ENCODE measurements at places on chromosomes 1 and 21.

GRCh38 chr21:35428489-35428888, 379.4 kb upstream of the RUNX1 start:
- DNase-seq = peak; percentile 37

GRCh38 chr21:35587841-35588380, 472.4 kb downstream of the SETD4 start:
- DNase-seq = no peak

- DNase-seq = no peak
Measured at GRCh38 chr1:201617157-201617556, 78.2 kb downstream of the NAV1 start.

- no peak for DNase-seq
Measured at GRCh38 chr21:15749082-15749860, 19.5 kb downstream of the USP25 start.

DNA sequence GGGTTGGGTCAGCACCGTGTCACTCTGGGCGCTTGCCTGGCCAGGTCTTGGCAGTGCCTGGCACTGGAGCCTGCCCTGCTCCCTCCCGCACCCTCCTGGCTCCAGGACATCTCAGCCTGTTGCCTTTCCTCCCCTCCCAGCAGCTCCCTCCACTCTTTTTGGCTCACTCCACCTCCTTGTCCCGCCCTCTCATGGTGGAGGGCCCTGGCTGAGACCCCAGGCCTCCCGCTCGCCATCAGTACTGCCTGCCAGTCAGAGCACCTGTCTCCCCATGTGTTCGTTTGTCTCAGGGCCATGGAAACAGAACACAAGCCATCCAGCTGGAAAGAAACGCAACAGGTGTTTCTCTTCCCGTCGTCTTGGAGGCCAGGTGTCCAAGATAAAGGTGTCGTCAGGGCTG, 61.0 kb downstream of the B3GALT5 start:
- no peak for DNase-seq

- DNase-seq = no peak
Measured at GRCh38 chr1:244449936-244450508, 1.7 kb downstream of the ADSS2 start.

- DNase-seq = no peak
Measured at GRCh38 chr1:87180682-87181081, 148.0 kb upstream of the LMO4 start.

DNA sequence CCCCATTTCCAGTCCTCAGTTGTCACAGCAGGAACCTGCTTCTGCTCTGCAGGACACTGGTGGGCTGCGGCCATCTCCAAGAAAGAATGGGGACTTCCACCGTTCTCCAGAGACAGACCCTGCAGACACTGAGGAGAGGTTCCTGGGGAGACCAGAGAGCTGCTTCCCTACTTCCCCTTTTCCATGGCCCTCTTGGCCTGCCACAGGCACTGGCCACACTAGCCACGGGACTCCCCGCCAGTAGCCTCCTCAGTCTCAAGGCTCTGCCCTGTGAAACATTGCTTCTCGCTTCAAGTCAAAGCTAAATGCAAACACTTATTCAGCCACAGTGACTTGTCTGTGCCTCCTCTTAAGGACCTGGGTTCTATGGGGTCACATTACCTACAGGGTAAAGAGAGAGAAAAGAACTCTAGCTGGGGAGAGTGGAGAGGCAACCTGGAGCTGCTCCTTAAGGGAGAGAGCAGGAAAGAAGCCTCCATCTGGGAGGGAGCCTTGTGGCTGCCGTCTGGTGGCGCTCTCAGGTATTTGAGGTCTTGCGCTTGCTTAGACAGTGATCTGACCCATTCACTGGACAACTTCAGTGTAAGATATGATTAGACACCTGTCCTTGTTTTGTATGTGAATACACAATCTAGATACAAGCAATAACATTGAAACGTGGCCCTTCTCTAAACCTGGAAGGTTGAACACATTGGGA, 5.4 kb upstream of the SLAMF8 start:
- no peak for DNase-seq

DNA sequence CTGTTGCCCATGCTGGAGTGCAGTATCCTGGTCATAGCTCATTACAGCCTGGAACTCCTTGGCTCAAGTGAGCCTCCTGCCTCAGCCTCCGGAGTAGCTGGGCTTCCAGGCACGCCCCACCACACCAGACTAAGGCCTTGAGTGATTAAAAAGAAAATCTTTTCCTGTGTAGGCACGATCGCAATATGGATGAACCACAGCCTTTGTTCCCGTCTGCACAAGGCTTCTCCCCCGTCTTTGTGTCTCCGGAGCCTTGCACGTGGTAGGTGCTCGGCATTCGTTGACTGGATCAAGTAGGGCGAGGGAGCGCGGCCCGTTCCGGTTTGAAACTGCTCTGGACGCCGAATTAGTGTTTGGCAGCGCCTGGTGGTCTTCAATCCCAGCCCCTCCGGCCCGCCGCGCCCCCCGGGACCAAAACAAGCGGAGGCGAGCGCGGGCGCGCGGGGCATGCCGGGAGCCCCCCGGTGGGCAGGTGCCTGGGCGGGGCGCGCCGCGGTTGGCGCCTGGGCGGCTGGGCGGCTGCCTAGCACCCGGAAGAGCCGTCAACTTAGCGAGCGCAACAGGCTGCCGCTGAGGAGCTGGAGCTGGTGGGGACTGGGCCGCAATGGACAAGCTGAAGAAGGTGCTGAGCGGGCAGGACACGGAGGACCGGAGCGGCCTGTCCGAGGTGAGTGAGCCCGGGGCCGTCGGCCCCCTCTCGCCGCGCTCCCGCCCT, at the start of gene SFT2D2:
Gene SFT2D2 (plus strand): TSS at position 529 of the 715 bp plus-strand sequence. CDS start 76 bp downstream, at position 605.
- DNase-seq = peak; percentile 84

DNA sequence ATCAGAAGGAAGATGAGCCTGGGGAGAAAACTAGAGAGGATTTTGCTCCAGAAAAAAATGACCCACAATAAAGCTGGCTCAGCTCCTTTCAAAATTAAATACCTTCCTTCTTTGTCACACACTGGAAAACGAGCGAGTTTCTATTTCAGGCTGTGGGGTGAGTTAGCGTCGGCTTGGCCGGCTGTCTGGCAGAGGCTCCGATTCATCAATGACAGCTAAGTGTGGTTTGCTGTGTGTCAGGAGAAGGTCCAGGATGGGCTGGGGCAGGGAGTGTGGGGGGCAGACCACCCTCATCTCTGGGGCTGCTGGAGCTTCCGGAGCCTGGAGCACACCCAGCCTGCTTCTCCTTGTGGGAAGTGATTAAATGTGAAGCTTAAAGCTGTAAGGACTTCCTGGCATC, 120.2 kb downstream of the ETS2 start:
- no peak for DNase-seq

DNA sequence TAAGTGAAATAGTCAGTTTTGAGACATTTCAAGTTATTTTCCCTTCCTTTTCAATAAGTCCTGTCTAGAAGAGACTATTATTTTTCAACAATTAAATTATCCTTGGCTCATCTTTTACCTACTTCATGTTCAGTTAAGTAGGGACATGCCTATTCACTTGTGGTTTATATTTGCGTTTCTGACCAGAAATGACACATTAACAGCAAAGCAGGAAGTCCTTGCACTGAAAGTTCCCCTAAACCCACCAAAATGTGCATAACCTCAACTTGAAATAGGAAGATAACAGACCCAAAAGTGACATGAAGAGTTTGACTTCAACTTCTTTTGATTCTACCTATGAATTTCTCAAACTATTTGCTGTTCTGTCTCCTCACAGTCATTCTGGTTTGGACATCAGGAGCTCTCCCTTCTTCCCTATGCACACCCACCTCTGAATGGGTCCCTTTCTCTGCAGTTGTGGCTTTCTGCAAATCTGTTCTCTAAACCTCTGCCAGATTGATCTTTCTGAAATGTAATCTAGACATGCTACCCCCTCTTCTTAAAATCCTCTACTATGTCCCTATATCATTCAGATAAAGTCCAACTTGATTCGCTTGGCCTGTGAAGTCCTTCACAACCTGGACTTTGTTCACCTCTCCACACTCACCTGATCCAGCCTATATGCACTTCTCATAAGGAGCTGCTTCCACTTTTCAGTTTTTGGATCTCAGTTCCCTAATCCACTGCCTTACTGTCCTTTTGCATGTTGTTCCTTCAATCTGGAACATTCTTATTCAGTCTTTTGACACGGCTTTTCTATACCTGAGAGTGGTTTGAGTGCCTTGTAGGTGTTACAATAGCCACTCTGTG, 661.5 kb upstream of the ADGRL4 start:
- no peak for DNase-seq

DNA sequence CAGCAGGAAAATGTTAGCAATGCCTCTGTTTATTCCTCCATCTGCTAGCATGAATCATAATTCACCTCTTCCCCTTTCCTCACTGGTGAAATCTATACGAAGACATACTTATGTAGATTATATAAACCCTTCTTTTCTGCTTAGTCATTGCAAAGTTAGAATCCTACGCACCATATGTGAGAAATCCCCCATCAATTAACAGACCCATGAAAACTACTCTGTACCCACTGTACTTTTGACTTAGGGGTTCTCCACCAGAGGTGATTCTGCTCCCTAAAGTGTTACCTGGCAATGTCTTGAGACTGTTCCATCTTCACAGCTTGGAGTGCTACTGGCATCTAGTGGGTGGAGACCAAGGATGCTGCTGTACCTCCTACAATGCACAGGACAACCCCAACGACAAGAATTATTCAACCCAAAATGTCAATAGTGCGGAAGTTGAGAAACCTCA, 49.6 kb upstream of the KCTD3 start:
- no peak for DNase-seq

DNA sequence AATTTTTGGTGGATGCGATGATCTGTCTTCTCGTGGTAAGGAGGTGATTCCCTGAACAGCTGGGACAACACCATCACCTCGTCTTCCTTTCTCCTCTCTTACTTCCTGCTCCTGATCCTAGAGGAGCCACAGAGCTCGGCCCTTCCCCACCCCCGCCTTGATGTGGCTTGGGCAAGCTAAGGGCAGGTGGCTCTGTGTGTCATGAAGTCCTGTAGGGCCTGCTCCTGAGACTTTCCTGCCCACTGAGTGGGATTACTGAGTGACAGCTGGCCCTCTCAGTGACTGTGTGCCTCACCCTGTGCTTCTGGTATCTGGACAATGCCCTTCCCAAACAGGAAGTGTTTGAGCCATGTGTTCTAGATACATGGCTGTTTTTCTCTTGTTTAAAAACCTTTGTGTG, 153.0 kb downstream of the KCNJ6 start:
- no peak for DNase-seq

DNA sequence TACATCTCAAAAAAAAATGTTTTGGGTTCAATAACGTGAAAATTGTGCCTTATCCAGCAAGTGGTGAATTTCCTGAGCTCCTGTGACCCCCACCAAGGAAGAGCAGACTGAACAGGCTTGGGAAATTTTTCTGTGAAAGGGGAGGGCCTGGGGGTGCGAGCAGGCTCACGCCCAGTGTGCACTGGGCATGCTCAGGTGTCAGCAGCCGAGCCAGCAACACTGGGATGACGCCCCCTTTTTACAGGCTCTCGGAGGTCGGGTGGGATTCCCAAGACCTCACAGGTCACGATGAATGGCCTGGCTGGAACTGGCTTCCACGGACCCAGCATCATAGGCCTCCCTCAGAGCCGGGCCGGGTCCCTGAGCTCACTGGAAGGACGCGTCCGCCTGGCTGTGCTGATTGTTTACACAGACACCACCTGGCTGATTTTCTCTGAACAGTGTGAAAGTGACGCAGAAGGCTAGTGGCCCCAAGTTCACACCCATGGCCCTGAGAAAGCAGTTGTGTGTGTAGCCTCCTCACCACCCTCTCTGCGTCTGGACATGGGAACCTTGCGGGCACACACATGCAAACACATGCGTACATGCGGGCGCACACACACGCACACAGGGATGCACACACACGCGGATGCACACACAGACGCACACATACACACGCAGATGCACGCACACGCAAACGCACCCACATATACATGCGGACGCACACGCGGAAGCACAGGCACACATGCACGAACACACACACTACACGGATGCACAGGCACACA, 9.2 kb downstream of the CSTB start:
- no peak for DNase-seq

GRCh38 chr1:11337580-11338073, 64.6 kb downstream of the UBIAD1 start:
- DNase-seq = peak; percentile 84

- peak; percentile 39 for DNase-seq
Measured at GRCh38 chr1:161427733-161428516, 60.2 kb upstream of the CFAP126 start.

- no peak for DNase-seq
Measured at GRCh38 chr1:38044221-38045215, 2.1 kb downstream of the POU3F1 start.

DNA sequence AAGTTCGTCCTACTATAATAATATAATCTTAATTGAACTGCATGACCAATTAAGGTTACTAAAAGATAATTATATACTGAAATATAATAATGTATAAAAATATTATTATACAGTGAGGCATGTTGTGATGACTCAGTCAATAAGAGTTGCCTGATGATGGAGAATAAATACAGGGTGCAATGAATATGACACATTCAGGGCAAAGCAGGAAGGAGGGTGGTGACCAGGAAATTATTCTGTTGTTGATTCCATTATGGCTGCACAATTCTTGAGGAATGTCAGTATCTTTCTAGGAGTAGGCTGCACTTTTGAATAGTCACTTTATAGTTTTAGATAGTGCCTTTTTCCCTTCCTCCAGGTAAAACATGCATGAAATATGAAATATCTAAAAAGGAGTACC, 46.4 kb upstream of the RGS21 start:
- no peak for DNase-seq

DNA sequence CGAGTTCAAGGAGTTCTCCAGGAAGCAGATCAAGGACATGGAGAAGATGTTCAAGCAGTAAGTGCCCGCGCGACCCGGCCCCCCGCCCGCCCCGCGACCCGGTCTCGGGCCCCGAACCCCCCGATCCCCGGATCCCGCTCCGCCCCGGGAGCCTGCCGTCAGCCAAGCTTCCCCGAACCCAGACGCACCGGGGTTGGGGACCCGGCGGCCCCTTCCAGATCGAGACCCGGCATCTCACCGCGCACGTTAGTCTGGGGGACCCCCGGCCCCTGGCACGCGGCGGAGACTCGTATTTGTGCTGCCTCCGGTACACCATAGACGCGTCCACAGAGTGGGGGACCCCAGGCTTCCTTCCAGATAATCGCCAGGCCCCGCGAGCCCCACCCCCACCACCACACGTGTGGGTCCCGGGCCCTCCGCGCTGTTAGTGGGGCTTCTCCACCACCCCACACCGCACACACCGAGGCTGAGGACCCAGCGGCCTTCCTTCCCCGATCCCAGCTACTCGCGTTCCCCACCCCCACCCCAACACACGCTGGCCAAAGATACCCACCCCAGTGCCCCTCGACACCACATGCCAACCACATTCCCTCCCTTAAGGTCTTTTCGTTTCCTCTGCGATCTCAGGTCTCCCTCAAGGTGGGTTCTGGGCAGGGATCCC, 665 bp downstream of the EFHD2 start:
- DNase-seq = peak; percentile 30

- no peak for DNase-seq
Measured at GRCh38 chr1:207140536-207140935, 36.5 kb downstream of the C4BPA start.

GRCh38 chr1:180057883-180058396, 96.7 kb upstream of the QSOX1 start:
- no peak for DNase-seq

GRCh38 chr21:45313015-45313414, 25.3 kb upstream of the POFUT2 start:
- DNase-seq = no peak

- no peak for DNase-seq
Measured at GRCh38 chr1:207034208-207034607, 1.7 kb upstream of the C1orf116 start.

- DNase-seq = no peak
Measured at GRCh38 chr1:184605941-184606340, 148.7 kb downstream of the EDEM3 start.

Measured in activated CD8-positive, alpha-beta T cell treated with anti-CD3 and anti-CD28 coated beads, Interleukin-2, amount 10 ng/mL, durations not matched to agents 7 days and 5 days (primary cell).